Left lobe of liver (tissue), 2 donors: ENCODE measurements at places on chromosomes 7 and 10. TPM values are rescaled to one million over a fixed set of nuclear protein-coding genes. Genes with fewer than 3 reads are reported as not detected.

C10orf53 gene
- not detected for total RNA-seq

COX15 gene
- 22.1 TPM for total RNA-seq

OPN1SW gene
- not detected for total RNA-seq

COMTD1 gene
- 26.9 TPM for total RNA-seq

PPP1R9A gene
- 1.2 TPM for total RNA-seq

TMUB1 gene
- total RNA-seq = 60.4 TPM

SLC16A9 gene
- total RNA-seq = 0.73 TPM

GRCh38 chr10:60454336-60454735, 64.7 kb upstream of the ANK3 start:
- DNase-seq = no peak

DNA sequence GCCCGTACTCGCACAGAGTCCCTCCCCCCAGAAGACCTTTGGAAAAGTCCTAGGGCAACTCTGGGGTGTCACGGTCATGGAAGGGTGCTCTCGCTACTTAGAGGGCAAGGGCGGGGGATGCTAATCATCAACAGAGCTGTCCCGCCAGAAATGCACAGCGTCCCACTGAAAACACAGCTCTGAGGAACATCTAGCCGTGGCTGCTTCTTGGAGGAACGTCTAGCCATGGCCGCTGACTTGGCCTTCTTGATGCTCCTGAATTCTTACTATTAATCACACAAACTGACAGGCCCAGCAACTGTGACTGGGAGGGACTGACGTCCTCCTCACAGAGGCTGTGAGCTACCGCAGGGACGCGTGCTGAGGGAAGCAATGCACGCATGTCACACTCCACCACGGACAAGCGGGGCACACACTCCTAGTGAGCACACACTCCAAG, 1.7 kb downstream of the TUBGCP2 start:
- DNase-seq = no peak

- DNase-seq = no peak
These were observed 115.3 kb downstream of the DGKI start for GRCh38 chr7:137731436-137731835.

- DNase-seq = no peak
These were observed 201.2 kb downstream of the PTN start for GRCh38 chr7:137142376-137142775.

DNA sequence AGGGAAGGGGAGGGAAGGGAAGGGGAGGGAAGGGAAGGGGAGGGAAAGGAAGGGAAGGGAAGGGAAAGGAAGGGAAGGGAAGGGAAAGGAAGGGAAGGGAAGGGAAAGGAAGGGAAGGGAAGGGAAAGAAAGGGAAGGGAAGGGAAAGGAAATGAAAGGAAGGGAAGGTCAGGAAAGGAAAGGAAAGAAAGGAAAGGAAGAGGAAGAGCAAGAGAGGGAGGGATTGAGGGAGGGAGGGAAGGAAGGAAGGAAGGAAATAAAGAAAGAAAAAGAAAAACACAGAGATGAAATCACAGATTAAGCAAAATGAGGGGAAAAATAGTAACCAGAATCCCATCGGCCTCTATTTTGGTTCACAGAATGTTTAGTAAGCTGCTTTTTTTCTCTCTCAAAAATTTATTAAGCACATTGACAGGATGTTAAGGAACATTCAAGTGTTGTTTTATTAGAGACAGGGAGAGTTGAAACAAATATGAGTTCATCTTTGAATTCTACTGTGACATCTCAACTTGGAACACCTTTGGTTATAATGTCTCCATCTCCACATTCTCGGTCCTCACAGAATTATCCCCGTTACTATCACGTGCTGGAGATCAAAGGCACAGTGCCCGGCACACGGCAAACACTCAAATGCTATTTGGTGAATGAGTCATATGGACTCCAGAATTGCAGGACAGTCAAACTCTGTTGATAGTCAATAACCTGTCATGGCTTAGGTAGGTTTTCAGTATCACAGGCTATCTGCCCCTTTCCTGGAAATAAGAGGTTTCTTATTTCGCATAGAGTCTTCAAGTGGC, 52.4 kb downstream of the ABCB1 start:
- no peak for DNase-seq

DNA sequence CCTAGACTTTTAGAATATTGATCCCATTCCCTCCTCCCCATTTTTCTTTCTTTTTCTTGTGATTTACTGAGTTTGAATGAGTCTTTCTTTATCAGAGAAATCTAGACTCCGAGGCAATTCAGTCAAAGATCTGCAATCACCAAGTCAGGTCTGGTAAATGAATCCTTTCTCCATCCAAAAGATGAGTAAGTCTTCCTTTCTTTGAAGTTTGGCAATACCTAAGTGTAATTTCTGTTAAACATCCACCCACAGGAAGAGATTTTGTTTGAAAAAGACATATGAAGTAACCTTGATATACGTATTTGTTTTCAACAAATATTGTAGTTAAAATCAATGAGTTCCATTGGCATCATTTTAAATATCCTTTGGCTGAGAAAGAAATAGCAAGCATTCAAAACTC, 58.3 kb downstream of the SLC39A12 start:
- no peak for DNase-seq

DNA sequence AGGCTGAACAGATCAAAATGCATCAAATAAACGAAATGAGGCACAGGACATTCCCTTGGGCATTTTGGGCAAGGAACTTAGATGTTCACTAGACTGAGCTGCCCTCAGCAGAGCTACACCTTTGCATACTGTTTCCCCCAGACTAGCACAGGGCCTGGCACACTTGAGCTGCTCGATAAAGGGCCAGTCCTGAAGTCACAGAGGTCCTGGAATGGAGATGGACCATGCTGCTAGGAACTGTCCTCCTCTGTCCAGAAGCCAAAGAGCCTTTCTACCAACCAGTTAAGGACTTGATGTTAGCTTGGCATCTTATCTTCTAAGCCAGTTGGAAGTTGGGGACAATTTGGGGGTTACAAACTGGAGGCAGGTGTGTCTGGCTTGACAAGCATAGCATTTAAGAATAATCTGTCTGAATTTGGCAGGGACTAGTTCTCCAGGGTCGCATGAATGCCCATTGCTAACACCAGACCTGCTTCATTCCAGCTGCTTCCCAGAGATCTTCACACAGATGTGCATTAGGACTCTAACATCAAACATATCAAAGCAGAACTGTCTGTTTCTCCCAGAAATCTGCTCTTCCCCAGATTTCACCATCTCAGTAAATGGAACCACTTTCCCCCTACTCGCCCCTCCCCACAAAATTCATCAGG, 152.2 kb upstream of the PDE1C start:
- no peak for DNase-seq

DNA sequence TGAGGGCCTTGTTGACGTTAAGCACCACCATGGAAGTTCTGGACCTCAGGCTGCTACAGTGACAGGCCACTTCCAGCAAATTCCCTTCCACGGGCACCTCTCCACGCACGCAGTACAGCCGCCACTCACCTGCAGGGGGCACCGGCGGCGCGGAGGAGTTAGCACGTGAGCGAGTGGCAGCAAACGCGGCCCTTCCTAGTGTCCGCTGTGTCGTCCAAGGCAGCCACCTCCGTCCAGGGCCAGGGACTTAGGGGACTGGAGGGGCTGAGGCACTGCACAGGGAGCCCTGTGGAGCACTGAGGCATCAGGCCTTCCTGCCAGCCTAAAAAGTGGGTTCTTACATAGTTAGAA, 164.4 kb downstream of the SVIL start:
- DNase-seq = no peak

DNA sequence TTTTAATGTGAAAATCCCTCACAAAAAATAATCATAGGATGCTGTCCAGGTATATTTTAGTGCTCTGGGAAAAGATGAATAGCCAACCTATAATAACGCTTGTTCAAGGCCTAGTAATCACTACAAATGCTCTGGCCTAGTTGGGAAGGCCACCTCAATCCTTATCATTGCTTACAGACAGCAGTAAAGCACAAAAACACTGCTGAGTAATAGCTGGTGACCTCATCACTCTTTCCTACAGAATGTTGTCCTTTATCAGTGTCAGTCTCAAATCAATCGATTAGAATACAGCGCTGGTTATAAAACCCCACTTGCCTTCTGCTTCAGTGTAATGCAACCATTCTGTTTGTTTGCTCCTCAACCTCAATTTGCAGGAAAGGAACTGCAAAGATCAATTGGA, 72.6 kb upstream of the STEAP1 start:
- DNase-seq = no peak

DNA sequence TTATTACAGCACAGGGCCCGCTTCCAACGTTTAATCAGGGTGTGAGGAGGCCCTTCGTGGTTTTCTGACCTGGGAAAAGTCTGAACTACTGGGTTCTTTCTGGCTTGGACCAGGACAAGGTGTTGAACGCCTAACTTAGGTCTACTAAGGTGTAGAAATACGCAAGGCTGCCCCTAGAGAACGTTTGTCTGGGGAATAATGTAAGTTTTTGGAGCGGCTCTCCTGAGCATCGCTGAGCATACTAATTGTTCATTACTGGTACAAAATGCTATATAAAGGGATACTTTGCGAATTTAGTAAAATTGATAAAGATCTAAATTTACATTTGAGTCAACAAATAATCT, 32.4 kb upstream of the TOMM7 start:
- no peak for DNase-seq

GRCh38 chr10:9668411-9668810, 1349.3 kb upstream of the CELF2 start:
- DNase-seq = no peak

GRCh38 chr10:89374713-89375141, 3.1 kb upstream of the IFIT1B start:
- no peak for DNase-seq

DNA sequence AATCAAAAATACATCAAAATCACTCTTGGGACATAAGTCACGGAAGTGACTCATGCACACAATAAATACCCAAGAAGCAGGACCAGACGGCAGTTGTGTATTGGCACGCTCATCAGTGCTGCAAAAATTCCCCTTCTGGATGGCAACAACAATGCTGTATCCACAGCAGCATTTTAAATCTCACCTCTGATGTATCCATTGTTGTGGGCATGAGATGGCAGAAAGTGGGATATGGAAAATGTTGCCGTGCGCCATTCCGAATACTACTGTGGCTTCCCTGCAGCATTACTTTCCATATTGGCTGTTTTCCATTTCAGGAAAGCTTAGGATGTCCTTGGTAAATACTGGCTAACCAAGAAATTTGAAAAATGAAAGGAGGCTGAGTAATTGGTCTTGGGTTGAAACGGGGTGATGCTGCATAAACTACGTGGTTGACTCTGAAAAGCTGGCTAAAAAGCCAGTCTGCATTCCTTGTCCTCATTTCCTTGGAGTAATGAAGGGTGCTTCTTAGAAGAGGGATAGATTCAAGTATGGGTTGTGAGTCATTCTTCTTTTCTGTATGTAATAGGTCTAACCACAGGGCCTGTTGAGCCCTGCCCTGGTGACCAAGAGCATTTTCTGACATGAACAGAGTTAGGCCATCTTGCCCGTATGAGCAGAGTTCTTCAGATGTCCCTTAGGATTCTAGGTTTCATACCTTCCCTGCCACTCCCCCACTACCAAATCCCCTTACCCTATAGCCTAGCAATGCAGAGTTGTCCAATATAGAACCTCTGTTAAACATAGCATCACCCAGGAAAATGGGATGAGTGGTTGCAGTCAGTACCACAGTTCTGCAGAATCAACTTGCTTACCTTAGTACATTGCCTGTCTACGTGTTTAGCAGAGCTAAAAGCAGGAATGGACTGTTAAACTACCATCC, 36.3 kb upstream of the TOMM7 start:
- DNase-seq = no peak

DNA sequence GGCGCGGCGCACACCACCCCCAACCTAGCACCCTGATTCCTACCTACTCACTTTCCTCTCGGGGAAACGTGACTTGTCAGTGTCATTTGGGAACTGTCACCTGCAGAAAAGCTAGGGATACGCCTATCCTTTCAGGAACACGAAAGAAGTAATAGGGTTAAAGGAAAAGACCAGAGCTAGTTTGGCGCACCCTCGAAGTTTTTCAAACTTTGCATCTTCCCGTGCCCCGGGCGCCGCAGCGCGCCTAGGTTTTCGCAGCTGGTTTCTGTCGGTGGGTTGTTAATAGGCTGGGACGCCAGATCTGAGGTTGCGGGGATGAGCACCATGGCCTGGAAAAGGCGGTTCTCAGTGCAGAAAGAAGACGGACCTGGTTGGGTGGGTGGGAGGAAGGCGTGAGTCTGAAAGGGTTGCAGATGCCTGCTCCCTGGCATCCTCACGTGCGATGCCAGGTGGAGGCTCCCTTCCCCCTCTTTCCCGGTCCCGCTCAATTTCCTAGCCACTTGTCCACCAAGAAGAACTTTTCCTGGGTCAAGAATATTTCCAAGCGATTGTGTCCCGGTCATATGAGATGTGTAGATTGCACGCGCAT, 568 bp upstream of the MEOX2 start:
- no peak for DNase-seq

DNA sequence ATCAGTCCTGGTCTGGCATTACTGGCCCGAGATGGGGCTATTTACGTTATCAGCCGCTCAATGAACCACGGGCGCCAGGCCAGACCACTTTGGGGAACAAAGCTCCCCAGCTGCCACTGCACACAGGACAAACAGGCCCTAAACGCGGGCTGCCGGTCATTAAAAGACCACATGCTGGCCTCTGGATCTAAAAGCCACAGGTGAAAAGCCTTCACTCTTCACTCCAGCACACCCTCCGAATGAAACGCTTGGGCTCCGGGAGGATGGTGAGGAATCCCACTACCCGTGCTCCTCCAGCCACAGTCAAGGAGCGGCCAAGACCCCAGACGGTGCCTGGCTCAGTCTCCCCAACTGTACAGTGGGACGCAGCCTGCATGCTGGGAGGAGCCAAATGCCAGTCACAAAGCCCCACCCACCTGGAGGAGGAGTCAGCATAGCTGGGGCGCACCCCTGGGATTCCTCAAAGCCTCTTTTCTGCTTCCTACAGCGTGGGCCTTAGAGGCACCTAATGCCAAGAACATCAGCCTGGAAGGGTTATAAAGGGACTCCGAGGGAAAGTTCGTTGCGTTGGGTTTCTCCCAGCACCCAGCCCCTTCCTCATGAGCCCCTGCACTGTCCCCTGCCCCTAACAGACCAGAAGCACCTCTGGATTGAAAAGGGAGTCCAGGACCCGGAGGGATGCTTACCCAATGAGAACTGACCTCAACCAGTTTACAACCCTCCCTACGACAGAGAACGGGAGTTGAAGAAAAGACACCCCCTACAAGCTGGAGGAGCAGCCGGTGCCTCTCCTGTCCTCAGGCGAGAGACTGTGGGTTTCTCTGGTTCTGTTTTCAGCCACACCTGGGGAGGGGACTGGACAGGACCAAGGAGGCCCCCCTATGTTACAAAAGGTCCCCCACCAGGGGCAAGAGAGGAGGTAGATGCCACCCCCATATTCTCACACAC, 4.7 kb downstream of the PDGFA start:
- DNase-seq = no peak

- no peak for DNase-seq
These were observed 109.4 kb downstream of the SLC25A13 start for GRCh38 chr7:96212474-96212873.

GRCh38 chr10:108735380-108735779, 1187.9 kb downstream of the XPNPEP1 start:
- no peak for DNase-seq

GRCh38 chr7:68964060-68964459, 634.2 kb upstream of the AUTS2 start:
- DNase-seq = no peak

GRCh38 chr10:101301111-101301731, 52.7 kb upstream of the BTRC start:
- DNase-seq = peak; percentile 66

- DNase-seq = no peak
These were observed 287.7 kb downstream of the NRG3 start for GRCh38 chr10:82162549-82163195.
